ENCODE measurements at places on chromosomes 16 and 17.
A peak's percentile ranks its signal among the peaks of the same experiment; 100 is the strongest.

GRCh38 chr17:79715098-79715942 is 15.4 kb upstream of the ENPP7 start:
- DNase-seq, result no peak

DNA sequence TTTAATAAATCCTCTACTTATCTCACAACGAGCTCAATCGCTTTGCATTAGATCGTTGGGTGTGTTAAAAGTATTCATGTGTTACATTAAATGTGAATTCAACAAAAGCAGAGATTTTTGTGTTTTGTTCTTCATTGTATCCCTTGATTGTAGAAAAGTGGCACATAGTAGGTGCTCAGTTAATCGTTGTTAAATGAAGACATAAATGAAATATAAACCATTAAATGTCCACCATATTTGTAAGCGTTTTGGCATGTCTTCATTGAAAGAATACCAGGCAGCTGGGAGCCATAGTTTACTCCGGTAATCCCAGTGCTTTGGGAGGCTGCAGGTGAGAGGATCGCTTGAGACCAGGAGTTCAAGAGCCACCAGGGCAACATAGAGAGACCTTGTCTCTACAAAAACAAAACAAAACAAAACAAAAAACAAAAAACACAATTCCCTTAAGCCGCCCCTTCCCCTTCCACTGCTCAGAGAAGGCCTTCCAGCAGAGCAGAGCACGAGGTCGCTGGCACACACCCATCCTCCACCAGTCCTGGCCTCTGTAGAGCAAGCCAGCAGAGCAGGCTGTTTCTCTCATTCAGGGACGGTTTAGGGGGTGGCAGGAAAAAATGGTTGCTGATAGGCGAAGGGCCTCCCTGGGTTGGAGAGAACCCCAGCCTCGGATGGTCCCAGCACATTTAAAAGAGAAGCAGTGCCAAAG is 673 bp upstream of the CHD9 start:
- DNase-seq, result peak; percentile 24

- DNase-seq, result no peak
Observed at GRCh38 chr16:56980792-56981724, 8.3 kb upstream of the NLRC5 start.

DNA sequence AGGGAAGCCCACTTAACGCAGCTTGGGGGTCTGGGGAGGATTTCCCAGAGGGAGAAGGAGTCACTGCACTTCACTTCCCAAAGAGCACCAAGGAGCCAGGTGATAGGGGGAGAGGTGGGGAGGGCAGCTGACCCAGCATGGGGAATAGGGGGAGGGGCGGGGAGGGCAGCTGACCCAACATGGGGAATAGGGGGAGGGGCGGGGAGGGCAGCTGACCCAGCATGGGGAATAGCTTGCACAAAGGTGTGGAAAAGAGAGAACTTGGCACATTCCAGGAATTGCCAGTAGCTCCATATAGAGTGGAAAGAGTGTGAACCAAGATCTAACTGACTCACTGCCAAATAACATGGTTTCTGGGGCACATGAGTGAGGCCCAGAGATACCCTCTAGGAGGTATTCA is 110.3 kb downstream of the CCT6B start:
- no peak for DNase-seq

DNA sequence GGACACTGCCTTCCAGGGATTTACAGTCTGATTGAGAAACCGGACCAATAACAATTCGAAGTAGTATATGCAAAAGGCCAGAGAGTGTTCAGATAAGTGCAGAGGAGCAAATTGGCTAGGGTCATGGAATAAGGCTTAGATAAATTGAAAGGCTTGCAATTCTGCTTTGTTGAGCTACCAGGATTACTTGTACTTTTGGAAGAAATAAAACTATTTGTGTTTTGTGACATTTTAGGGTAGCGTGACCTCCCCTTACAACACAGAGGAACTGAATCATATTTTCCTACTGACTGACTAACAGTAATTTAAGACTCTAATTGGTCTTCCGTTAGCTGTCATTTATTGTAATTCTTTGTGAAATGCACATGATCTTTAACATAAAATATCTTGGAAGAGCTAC is 104.7 kb downstream of the PITPNC1 start:
- peak; percentile 48 for DNase-seq

DNA sequence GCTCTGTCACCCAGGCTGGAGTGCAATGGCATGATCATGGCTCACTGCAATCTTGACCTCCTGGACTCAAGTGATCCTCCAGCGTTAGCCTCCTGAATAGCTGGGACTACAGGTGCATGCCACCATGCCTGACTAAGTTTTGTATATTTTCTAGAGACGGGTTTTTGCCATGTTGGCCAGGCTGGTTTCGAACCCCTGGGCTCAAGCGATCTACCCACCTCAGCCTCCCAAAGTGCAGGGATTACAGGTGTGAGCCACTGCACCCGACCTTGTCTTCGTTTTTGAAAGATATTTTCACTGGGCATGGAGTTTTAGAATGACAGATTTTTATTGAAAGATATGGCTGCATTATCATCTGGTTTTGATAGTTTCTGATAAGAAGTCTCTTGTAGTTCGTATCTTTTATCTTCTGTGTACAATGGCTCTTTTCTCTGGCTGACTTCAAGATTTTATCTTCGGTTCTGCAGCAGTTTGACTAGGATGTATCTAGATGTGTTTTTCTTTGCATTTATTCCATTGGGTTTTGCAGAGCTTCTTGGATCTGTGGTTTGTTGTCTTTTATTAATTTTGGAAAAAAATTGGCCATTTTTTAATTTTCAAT is 14.6 kb downstream of the ADGRG5 start:
- DNase-seq, result no peak

DNA sequence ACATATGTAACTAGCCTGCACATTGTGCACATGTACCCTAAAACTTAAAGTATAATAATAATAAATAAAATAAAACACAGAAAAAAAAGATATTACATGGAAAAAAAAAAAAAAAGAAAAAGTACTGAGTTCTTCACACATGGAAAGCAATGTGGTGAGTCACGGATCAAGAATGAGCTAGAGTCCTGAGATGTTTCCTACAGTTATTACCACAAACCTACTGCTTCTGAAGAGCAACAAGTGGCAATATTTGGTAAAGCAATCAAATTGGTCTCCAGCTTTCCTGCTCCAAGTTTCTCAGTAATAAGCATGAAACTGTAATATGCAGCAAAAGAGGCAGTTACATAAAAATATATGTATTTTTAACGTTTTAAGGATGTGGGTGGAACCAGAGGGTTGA is 223.3 kb upstream of the SALL1 start:
- peak; percentile 86 for DNase-seq

- DNase-seq, result no peak
Observed at GRCh38 chr17:50127697-50128361, 2.1 kb downstream of the SAMD14 start.

GRCh38 chr17:67578142-67578457 is 139.6 kb upstream of the NOL11 start:
- DNase-seq, result no peak

DNA sequence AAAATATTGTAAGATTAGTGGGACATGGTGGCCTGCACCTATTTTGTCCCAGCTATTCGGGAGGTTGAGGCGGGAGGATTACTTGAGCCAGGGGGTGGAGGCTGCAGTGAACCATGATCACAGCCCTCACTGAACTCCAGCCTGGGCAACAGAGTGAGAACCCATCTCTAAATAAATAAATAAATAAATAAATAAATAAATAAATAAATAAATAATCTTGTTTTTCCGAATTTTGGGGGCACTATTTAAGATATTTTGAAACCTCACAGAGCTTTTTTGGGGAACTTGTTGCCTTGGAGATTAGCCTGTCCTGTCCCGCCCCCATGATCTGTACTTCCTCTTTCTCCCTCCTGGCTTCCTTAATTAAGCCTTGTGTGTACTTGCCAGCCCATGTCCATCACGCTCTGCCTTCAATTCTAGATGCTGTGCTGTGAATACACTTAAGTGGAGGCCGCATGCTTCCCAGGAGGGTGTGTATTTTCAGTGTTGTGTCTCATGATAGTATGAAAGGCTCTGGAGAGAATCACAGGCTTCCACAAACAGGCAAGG is 4.4 kb downstream of the LGALS9 start:
- DNase-seq, result no peak

DNA sequence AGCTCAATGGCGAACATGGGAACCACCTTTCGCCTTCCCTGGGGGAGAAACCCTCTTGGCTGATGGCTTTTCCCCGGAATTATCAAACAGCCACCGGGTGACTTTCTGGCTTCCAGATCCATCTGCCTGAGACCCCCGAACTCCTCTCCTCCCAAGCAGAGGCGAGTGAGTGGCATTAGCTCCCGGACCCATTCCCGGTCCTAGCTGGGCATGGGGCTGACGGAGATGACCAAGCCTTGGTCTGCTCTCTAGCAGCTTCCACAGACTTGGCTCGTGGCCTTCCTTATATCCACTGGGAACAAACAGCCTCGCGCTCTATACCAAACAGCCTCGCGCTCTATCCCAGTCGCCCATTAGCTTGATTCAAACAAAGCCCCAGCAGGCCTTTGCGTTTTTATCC is 62.4 kb downstream of the CCDC182 start:
- no peak for DNase-seq

- peak; percentile 56 for DNase-seq
Observed at GRCh38 chr17:50199211-50199802, 2.1 kb downstream of the COL1A1 start.

- peak; percentile 66 for DNase-seq
Observed at GRCh38 chr17:83155128-83156121, 76.0 kb downstream of the METRNL start.

DNA sequence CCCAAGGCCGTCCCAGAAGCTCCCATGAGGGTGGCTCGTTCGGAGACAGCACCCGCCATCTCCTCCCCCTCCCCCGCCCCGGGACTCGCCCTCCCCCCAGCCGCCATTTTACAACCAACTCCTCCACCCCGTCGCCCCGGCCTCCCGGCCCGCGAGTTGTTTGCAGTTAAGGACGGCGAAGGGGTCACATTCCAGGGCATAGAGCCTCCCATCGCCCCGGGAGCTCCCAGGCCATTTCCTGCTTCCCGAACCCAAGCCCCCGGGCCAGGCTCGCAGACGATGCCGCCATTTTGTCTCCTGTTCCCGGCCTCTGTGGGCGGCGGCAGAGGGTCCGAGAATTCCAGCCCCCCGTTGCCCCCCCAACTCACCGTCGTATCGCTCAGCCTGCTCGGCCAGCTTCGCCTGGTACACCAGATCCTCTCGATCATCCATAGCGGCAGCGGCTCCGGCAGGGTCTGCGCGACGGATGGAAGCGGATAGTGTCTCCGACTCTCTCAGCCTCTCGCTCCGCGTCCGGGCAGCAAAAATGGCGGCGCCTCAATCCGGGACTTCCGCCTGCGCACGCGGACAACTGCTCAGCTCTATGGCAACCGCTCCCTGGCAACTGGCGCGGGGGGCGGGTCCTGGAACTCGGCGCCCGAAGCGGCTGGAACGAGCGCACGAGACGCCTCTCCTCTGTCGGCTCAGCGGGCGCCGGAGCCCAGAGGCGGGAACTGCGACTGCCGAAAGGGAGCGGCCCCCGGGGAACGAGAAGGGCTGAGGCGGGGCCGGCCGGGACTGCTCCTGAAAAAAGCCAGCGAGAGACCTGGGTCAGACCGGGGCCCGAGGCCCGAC is at the start of gene YWHAE:
TSS of gene YWHAE (minus strand) at position 544 of the 834 bp plus-strand sequence. CDS start at position 432, 112 bp downstream.
- DNase-seq, result peak; percentile 97

DNA sequence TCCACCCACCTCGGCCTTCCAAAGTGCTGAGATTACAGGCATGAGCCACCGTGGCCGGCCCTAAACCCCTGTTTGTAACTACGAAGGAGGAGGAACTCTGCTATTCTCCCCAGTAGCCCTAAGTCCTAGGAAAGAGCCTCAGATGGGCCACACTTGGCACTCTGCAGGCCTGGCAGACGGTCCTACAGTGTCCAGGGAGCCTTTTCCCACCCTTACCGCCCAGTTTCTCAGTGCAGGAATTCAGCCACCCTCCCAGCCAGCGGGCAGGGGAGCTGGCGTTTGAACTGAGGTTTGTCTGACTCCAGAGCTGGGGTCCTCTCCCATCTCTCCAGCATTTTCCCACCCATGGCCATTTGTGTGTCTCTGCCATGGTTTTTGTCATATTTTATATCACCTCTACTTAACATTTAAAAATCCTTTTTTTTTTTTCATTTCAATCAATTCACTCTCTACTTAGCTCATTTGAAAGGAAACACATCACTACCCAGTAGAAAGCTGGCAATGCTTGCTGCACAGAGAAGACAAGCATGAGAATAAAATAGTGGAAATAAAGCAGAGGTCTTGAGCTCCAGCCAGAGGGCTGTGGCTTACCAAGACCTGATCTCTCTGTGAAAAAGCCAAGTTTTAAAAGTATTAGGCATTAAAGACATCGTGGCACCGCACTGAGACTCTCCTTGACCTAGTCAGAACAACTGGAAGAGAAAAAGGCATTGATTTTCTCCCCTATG is 34.9 kb downstream of the BCO1 start:
- DNase-seq, result no peak

GRCh38 chr16:87765776-87766484 is at the start of gene KLHDC4:
Gene KLHDC4, minus strand, starts transcription at chr16:87765986. Its CDS starts 96 bp downstream, at chr16:87765890.
- peak; percentile 85 for DNase-seq

DNA sequence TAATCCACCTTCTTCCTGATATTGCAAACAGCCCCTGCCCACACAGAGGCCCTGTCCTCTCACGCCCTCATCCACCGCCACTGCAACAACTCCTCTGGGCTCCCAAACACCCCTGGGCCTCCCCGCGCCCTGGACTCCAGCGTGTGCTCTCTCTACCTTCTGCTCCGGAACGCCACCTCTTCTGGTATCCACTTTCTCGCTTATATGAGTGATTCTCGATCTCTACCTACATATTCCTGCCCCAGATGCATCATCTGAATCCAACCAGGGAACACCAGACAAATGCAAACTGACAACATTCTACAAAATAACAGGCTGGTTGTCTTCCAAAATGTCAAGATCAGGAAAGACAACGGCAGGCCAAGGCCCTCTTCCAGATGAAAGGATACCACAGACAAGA is 19.0 kb downstream of the CAMKK1 start:
- DNase-seq, result no peak

DNA sequence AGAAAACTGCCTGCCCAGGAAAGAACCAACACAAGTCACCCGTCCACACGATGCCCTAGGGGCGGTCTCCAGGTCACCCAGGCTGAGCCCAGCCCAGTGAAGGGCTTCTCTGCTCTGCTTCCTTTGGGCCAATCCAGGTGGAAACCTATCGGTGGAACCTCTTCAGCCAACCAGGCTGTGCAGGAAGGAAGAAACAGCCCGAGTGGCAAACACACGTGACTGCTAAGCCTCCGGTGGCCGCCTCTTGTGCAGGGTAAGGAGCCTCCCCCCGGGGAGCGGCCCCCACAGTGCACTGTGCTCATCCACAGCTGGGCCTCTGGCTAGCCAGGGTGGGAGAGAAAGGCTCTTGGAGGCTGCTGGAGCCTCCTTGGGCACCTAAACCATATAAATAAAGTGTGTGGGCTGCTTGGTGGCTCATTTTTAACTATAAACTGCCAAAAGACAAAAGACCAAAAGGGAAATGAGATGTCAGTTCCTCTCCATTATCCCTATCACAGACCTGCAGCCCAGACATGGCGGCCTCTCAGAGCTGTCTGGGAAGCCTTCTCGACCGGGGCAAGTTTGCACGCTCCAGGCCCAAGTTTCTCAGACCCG is 2.4 kb downstream of the RTN4RL1 start:
- DNase-seq, result no peak

DNA sequence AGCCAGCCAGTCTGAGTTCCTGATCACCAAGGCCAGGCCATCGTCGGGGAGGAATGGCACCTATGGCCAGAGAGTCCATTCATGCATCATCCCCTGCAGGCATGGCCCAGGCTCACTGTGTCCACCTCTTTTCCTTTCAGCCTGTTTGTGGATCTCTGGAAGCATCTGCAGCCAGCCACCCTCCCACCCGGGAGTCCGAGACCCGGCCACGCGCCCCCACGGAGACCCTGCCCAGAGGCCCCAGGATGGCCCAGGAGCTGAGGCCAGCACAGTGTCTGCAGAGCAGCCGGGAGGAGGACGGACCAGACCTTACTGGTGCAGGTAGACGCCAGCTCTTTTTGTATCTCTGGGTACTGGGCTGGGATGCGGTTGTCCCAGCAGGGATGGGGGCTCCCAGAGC is 245.1 kb upstream of the CIBAR2 start:
- no peak for DNase-seq
